ENCODE measurements at places on chromosomes 7 and 10.

GRCh38 chr10:102504179-102504975 is 605 bp downstream of the SUFU start:
- peak; percentile 85 for DNase-seq

- no peak for DNase-seq
These were observed 535.6 kb upstream of the GHITM start for GRCh38 chr10:83603708-83604107.

DNA sequence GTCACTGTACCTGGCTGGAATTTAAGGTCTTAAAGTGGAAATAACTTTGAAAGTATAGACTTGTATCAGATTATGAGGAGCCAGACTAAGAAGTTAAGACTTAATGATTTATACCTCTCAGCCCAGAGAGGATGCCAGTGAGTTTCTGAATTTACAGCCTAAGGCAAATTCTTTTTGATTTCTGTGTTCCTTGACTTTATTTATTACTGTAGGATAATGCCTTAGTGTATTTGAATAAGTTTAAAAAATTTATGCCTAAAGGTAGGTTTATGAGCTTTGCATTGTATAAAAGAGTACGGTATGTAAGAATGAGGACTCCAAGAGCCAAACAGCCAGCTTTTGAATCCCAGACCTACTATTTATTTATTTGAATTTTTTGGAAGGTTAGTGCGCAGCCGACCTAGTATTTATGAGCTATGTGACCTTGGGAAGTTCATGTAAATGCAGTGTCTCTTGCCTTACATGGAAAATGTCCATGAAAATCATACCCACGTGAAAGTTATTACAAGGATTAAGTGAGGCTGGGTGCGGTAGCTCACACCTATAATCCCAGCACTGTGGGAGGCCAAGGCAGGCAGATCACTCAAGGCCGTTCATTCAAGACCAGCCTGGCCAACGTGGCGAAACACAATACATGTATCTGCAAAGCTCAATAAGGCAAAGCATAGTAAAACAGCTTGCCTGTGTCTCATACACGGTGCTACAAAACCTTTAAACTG is 174.6 kb downstream of the AUTS2 start:
- DNase-seq, result no peak

GRCh38 chr10:5411941-5412276 is 448 bp upstream of the NET1 start:
- no peak for DNase-seq

DNA sequence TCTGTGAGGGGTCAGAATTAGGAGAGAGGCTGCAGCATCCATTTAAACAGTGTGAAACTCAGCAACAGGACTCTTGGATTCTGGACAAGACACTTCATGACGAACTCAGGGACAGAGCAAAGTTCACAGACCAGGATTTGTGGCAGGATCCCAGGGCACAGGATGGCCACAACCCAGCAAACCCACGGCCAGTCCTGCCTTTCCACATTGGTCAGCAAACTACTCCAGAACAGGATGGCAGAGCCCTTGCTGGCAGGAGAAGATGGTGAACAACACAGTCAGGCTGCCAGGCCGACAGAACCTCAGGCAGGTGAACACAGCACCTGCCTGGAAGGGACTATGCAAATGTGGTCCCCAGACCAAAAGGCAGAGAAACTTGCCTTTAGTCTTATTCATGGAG is 34.4 kb downstream of the VSTM4 start:
- DNase-seq, result no peak

DNA sequence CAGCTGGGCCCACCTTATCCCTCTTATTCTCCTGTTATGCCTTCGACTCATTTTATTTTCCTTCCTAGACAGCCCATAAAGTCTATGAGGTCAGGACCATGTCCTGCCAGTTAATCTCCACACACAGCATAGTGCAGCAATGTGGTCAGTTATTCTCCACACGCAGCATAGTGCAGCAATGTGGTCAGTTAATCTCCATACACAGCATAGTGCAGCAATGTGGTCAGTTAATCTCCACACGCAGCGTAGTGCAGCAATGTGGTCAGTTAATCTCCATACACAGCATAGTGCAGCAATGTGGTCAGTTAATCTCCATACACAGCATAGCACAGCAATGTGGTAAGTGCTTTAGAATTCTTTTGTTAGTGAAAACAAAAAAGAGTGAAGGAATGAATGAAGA is 77.8 kb downstream of the TEX36 start:
- no peak for DNase-seq

GRCh38 chr7:127930341-127931328 is 100.6 kb downstream of the LRRC4 start:
- DNase-seq, result no peak

- DNase-seq, result no peak
These were observed 61.1 kb downstream of the GRK5 start for GRCh38 chr10:119268428-119268827.

- DNase-seq, result peak; percentile 69
These were observed 108.5 kb upstream of the ANLN start for GRCh38 chr7:36280840-36281812.

DNA sequence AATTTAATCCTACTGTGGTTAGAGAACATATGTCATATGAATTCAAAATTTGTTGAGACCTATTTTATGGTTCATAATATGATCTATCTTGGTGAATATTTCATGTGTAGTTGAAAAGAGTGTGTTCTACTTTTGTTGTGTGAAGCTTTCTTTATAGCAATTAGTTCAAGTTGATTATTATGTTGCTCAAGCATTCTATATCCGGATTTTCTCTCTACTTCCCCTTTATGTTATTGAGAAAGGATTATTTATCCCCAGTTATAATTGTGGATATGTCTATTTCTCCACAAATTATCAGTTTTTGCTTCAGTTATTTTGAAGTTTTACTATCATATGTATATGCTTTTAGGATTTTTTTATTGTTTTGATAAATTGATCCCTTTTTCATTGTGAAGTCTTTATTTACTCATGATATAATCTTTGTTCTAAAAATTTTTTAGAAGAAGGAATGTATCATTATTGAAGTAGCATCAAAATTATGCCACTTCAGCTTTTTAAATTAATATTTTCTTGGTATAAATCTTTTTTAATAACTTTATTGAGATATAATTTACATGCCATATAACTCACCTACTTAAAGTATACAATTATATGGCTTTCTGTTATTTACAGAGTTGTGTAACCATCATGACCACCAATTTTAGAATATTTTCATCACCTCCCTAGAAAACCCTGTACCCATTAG is 12.0 kb upstream of the MEST start:
- DNase-seq, result no peak
